SW480 (cell line): ENCODE measurements at places on chromosomes 1 and 21.
A peak's percentile ranks its signal among the peaks of the same experiment; 100 is the strongest.

GRCh38 chr1:212867192-212867591, 9.1 kb downstream of the FLVCR1 start:
- DNase-seq: no peak

- DNase-seq: no peak
These were observed 3.2 kb downstream of the IL23R start for GRCh38 chr1:67169496-67169895.

GRCh38 chr1:26556111-26556510, 26.6 kb downstream of the RPS6KA1 start:
- DNase-seq: no peak

DNA sequence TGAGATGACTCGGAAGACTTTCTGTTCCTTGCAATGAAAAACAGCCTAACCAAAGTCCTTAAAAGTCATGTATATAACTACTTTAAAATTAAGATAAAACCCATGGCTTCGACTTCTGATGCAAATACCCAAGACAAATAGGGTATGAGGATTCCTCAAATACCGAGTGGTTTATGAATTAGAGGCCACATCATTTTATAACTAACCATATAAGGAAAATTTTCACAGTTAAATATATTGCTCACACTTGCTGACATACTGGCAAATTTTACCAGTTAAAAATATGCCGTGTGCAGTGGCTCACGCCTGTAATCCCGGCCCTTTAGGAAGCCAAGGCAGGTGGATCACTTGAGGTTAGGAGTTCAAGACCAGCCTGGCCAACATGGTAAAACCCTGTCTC, 5.4 kb downstream of the RERE start:
- DNase-seq: no peak

DNA sequence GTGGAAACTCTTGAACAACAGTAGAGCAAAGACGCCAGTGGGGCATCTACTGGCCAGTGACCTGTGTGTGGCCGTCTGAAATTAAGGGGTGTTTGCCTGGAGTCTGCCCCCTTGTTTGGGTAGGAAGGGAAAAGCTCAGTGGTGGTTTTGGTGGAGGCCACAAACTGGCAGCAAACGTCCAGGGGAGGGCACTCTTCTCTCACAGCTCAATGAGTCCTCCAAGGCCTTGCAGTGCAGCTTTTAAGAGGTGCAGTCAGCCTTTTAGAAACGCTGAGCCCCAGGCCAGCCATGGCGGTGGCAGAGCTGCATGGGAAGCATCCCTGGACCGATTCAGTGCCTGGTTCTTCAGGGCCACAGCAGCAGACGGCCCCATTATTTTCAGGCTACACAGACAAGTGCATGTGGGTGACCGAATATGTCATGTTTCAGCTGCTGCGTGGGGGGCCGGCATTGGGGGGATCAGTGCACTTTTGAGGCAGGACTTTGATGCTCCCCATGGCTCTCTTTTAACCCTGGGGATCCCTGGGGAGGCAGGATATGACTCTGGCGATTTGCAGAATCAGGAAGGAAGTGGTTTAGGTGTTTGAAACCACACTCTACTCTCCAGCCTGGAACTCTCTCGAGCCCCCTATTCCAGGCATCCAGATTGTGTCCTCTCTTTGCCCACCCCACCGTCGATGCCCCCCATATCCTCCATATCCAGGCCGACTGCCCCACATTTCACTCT, 414.0 kb downstream of the PRDM2 start:
- peak; percentile 29 for DNase-seq

DNA sequence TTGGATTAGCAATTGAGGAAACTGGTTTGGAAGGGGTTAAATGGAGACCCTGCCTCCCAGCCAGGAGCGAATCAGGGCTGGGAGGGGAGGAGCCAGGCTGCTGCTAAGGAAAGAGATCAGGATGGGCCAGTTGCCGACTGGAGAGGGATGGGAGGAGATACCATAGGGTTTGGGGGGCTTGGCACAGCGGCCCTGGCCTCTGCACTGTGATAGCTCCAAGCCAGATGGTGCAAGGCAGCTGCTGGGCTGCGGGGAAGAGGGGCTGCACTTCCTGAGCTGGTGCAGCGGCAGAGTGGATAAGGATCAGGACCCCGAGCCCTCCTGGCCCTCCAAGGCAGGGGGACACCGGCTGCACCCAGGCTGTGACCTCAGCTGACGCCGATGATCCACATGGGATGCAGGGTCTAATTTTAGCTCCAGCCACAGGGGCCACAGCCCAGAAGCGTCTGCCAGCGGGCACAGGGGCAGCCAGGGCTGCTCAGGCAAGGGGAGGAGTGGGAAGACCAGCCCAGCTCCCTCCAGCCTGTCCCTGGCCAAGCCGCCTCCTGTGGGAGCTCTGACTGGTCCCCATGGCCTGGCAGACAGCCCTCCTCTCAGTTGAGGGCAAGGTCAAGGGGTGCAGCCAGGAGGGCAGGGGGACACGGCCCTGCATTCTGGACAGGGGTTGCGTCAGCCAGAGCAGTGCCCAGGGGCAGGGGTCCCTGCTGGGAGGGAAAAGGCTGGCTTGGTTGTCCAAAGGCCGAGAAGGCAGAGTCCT, at the start of gene EXTL1:
Gene EXTL1, plus strand, starts transcription at position 129 of the 757 bp plus-strand sequence. CDS start 872 bp downstream, outside the sequence.
- no peak for DNase-seq

GRCh38 chr1:222097588-222097987, 355.7 kb upstream of the DUSP10 start:
- peak; percentile 51 for DNase-seq

- DNase-seq: no peak
These were observed 111.6 kb upstream of the GADD45A start for GRCh38 chr1:67573311-67573872.

DNA sequence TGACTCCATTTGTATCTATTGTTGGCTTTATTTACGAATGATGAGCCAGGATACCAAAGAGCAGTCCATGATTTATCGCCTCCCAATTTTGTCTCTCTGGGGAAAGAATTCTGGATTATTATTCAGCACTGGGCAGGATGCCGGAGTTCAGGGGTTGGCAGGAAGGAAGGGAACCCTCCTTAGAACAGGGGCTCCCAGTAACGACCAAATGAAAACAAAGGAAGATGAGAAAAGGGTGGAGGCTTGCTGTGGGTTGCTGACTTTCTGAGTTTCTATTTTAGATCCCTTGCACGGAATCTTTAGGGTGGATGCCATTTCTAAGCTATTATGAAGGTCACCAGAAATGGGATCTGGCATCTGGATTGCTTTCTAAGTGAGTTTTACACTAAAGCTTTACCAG, 231.2 kb upstream of the LYPLAL1 start:
- DNase-seq: no peak
